ENCODE measurements at places on chromosomes 6 and 20. TPM values are rescaled to one million over a fixed set of nuclear protein-coding genes. Genes with fewer than 3 reads are reported as not detected.

CD93 gene
- not detected for total RNA-seq

TFAP2D gene
- not detected for total RNA-seq

OR2H2 gene
- total RNA-seq = not detected

ZNF391 gene
- 0.35 TPM for total RNA-seq

GPR6 gene
- total RNA-seq = not detected

KIF25 gene
- not detected for total RNA-seq

HLA-DOB gene
- total RNA-seq = 0.20 TPM

TREM2 gene
- not detected for total RNA-seq

C6orf132 gene
- total RNA-seq = 2.5 TPM

RSPH4A gene
- 0.15 TPM for total RNA-seq

BPI gene
- total RNA-seq = not detected

ARG1 gene
- total RNA-seq = not detected

PRICKLE4 gene
- 0.64 TPM for total RNA-seq

RIPPLY2 gene
- not detected for total RNA-seq

C6orf163 gene
- total RNA-seq = 0.24 TPM

TNNC2 gene
- total RNA-seq = not detected

SNX14 gene
- total RNA-seq = 36.1 TPM

FKBP1C gene
- total RNA-seq = 1.8 TPM

GPSM3 gene
- 0.30 TPM for total RNA-seq

SDCBP2 gene
- 2.1 TPM for total RNA-seq

IL17A gene
- not detected for total RNA-seq

BPIFA1 gene
- total RNA-seq = not detected

HECA gene
- 1.3 TPM for total RNA-seq

SAMD10 gene
- not detected for total RNA-seq

VSX1 gene
- total RNA-seq = 0.79 TPM

SCRT2 gene
- total RNA-seq = not detected

SLCO4A1 gene
- total RNA-seq = 14.1 TPM

KHDC1L gene
- total RNA-seq = not detected

SIGLEC1 gene
- 0.01 TPM for total RNA-seq

FERMT1 gene
- 15.8 TPM for total RNA-seq

CST4 gene
- total RNA-seq = not detected

WTAP gene
- 66.1 TPM for total RNA-seq

DCDC2 gene
- 2.7 TPM for total RNA-seq

FILIP1 gene
- 0.32 TPM for total RNA-seq

PREX1 gene
- 13.4 TPM for total RNA-seq

C20orf141 gene
- not detected for total RNA-seq

C20orf144 gene
- total RNA-seq = not detected

CLVS2 gene
- 0.25 TPM for total RNA-seq

NOX3 gene
- not detected for total RNA-seq

RHAG gene
- total RNA-seq = not detected

GNMT gene
- total RNA-seq = not detected

IMPG1 gene
- not detected for total RNA-seq

MACROD2 gene
- 0.43 TPM for total RNA-seq

SPATA25 gene
- 0.53 TPM for total RNA-seq

All from A549 treated with Mapracorat at 1 μM for 4 hours (cell line).